ENCODE measurements at places on chromosomes 2 and 18.

DNA sequence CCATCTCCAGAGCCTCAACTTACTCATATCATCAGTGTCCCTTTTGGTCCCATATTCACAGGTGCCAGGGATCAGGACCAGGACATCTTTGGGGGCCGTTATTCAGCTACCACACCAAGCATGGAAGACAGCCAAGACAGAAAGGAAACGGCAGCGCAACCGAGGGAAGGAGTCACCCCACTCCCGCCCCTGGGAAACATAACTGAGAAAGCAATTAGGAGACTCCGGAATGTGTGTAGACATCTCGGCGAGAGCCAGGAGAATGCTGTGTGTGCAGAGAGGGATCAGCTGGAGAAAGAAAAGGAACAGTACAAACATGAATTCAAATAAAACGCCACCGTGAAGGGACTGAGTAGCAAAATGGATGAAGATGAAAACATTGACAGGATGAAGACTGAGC is 13.4 kb upstream of the BOK start:
- no peak for DNase-seq

DNA sequence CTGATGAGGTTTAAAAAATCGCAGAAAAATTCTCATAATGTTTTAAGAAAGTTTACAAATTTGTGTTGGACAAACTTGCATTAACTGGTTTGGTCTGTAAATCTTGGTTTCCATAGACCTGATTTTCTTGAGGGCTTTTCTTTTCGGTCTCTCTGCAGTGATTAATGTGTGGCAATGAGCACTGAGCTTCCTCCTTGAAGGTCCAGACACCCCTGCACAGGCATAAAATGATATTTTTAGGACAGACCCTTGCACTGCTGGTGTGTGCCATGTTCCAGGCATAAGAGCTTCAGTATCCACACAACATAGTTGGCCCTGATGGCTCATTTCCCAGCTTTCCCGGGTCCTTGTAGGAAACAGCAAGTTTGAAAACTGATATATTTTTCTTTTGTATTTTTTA is 33.7 kb downstream of the MRPL33 start:
- DNase-seq = no peak

- DNase-seq = no peak
Observed at GRCh38 chr2:17135619-17136018, 382.6 kb downstream of the RAD51AP2 start.

GRCh38 chr2:174587579-174587978 is 10.0 kb downstream of the WIPF1 start:
- DNase-seq = no peak

DNA sequence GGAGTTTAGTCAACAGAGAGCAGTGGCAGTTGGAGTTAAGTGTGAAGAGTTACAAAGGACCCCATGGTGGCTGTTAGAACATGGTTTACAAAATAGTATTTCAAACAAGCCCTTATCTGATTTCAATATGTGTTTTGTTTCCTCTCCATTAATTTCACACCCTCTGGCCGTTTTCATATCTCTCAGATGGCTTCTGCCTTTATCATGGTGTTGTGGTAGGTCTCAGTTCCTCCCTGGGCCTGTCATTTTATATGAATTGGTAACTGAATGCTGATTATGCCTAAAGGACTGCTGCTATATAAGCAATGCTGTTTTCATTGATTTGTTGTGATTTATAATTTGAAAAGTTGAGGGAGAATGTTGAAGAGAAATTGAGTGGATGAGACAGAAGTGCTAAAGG is 686.7 kb downstream of the NYAP2 start:
- DNase-seq = no peak
